DND-41 (cell line): ENCODE measurements at places on chromosomes 2 and 18.

GRCh38 chr2:173307293-173307692 is 47.4 kb upstream of the CDCA7 start:
- no peak for DNase-seq

DNA sequence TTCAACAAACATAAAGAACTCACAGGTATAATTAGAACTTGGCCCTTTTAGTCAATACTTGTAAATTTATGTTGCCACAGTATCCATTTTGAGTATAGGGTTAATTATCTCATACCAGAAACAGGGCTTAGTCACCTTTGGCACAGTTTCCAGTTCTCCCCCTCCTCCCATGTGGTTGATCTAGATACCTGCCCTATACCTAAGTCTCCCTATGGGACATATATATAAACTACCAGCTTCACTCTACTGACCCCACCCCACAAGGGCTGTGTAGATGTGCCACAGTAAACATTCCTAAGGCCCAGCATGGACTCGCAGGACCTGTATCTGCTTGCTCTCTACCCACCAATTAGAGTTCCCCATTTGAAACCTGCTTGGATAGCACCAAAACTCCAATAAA is 371.7 kb upstream of the RND3 start:
- DNase-seq: no peak

DNA sequence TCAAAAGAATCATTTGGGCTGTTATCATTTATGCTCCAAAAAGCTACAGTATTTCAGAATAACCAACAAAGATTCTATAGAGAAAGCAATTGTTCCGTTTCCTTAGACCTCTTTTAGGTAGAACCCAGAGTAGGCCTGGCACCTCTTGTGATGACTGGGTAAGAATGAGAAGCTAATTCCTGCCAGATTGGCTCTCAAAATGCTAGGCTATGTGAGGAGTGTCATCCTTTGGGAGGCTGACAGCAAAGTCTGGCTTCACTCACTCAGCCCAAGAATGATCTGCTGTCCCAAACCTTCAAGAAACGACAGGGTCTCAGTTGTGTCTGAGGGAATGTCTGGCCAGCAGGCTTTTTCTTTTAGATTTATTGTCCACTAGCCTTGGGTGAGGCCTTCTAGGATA is 4.5 kb downstream of the CERS6 start:
- DNase-seq: no peak

GRCh38 chr18:51361130-51361860 is 163.8 kb upstream of the MEX3C start:
- no peak for DNase-seq

GRCh38 chr2:217225596-217225995 is 365.7 kb upstream of the TNP1 start:
- DNase-seq: no peak

DNA sequence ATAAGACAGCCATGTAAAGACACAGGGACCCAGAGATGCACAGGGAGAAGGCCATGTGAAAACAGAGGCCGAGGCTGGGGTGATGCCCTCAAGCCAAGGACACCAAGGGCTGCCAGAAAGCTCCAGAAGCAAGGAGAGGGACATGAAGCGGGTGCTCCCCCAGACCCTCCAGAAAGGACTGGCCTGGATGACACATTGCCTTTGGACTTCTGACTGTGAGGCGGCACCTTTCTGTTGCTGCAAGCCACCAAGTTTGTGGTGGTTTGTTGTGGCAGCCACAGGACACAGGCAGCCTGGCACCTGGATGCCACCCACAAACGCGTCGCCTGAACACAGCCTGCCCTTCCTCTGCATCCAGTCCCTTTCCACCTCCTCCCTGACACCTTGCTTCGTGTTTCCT is 67.1 kb downstream of the RHOB start:
- no peak for DNase-seq

DNA sequence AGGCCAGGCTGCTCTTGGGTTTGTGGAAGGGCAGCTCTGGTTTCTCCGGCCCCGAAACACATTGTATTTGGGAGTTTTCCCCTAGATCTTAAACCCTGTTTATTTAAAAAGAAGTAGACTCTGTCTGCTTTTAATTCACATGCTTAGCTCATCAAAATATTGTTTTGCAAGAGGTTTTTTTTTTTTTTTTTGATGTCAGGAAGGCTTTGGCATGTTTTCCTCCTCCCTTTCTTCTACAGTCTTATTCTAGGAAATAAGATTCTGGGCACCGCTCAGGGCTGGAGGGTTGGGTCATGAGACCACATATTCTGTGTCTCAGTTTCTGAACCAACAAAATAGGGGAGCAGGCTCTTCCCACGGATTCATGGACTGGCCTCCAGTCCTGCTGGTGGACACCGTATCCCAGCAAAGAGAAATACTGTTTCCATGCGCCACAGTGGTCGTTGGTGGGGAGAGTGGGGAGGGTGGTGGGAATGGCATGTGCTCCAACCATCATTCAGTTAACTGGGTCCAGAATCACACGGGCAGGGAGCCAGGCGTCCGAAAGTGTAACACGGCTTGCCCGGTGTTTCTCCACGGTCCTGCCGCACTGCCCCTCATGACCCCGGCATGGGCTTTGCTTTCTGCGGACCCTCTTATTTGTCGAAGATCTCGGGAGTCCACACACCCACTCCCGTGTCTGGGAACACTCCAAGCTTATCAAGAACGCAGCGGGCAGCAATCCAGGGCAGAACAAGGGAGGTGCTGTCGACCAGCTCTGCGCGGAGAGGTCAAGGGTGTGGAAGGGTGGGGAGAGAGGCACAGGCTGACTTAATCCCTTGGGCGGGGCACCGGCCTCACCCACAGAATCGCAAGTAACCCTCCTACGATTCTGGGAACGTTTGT is 176.7 kb downstream of the GLI2 start:
- no peak for DNase-seq

GRCh38 chr2:68769586-68770270 is 35.1 kb downstream of the ARHGAP25 start:
- DNase-seq: no peak

- no peak for DNase-seq
Measured at GRCh38 chr18:75544496-75544895, 117.0 kb upstream of the SMIM21 start.

- no peak for DNase-seq
Measured at GRCh38 chr2:134372141-134372540, 118.3 kb downstream of the MGAT5 start.

GRCh38 chr18:11260961-11261461 is 111.6 kb upstream of the PIEZO2 start:
- DNase-seq: no peak

GRCh38 chr2:239462671-239463506 is 62.1 kb upstream of the HDAC4 start:
- no peak for DNase-seq

GRCh38 chr2:20348542-20348941 is 2.1 kb downstream of the PUM2 start:
- peak; percentile 50 for DNase-seq

GRCh38 chr18:59047321-59048047 is 92.2 kb upstream of the SEC11C start:
- DNase-seq: no peak

GRCh38 chr18:9436206-9436929 is 38.9 kb upstream of the RALBP1 start:
- no peak for DNase-seq

DNA sequence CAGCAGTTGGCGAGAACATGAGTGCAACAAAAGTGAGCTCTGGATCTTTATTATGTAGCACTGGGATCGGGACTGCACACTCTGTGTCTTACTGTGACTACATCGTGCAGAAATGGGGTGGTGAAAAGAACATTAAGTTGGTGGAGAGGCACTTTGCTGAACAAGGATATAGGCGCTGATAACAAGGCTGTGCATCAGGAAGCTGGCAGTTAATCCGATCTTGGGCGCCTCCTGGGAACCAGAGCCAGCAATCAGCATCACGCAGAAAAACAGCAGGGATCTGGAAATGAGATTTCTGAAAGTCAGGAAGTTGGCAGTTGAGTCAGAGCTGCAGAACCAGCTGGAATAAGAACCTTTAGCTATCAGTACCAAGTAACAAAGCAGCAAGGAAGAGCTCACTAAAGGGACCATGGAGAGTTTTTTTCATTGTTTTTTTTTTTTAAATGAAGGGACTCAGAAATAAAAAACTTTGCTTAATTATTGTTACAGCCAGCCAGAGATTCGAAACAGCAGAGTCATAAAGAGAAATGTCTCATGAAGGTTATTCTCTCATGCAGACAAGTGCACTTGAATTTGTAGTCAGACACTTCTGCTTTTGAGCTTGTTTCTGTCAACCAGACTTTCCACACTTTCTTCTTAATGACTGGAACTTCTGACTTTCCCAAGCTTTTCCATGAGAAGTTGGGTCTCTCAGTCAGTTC is 22.8 kb upstream of the MYO3B start:
- no peak for DNase-seq

- DNase-seq: no peak
Measured at GRCh38 chr18:57084331-57085271, 62.3 kb upstream of the BOD1L2 start.

DNA sequence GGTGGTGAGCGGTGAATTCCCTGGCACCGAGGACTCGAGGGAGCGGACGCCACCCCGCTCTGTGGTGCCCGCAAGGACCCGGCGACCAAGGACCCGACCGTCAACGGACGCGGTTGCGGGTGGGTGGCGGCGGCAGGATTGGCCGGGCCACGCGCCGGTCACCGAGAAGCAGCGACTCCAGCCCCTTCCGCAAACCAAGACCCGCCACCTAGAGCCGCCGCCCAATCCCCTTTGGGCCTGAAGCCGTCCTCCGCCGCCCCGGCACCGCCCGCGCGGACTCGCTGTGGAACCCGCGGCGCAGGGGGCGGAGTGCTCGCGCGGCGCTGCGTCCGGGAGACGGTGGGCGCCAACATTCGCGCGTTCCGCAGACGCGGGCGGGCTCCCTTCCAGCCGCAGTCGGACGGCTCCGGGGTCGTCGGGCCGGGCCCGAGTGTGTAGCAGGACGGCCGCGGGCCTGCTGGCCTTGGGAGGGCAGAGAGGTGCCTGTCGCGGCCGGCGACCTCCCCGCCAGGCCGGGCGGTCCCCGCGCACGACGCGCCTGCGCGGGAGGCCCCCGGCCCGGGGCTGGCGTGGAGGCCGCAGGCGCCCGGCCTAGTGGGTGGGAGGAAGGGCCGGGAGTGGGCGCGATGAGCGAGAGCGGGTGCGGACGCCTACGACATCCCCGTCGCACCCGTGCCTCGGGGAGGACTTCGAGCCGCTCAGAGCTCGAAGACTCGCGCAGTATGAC is at the start of the genes FAM228B and PFN4:
Gene FAM228B, plus strand, starts transcription at position 275 of the 727 bp plus-strand sequence. CDS start 893 bp downstream, outside the sequence.
Gene PFN4, minus strand, starts transcription at position 140 of the 727 bp plus-strand sequence. CDS start 799 bp downstream, outside the sequence.
- peak; percentile 83 for DNase-seq

GRCh38 chr2:166417669-166418068 is 41.9 kb upstream of the SCN9A start:
- no peak for DNase-seq

DNA sequence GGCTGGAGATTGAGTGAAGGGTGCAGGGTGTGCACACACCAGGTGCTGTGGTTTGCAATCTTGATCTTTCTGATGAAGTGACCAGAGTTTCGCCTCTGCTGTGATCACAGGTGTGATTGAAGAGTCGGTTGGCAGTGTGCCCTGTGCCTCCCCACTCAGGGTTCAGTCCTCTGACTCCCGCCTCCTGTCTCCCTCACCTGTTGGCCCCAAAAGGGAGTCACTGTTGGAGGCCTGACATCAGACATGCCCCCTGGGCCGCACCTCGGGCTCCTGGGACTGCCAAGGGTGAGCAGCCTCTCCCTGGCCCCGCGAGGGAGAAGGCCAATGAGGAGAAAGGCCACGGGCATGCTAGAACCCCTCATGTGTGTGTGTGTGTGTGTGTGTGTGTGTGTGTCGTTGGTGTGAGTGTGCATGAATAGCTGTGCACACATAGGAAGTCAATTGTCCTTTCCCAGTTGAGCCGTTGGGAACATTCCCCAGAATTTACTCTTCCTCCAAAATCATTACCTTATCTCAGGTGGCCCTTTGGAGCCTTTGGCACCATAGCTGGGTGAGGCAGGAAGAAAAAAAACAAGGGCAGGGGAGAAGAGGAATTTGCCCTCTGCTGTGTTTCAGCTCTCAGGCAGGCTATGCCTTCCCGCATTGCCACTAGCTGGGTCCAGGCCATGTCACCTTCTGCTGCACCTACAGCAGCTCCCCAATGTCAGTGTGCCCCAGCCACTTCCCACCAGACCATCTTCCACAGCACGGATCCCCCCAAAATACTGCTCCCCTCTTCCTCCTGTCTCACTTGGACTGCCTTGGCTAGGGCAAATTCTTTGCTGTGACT is 78.1 kb upstream of the LAPTM4A start:
- no peak for DNase-seq

- no peak for DNase-seq
Measured at GRCh38 chr2:143793381-143793780, 664.2 kb downstream of the ARHGAP15 start.

GRCh38 chr2:193272011-193272410 is 1077.3 kb upstream of the TMEFF2 start:
- no peak for DNase-seq

- no peak for DNase-seq
Measured at GRCh38 chr2:228426502-228427216, 245.2 kb upstream of the SPHKAP start.

GRCh38 chr18:709771-710170 is 2.7 kb downstream of the ENOSF1 start:
- DNase-seq: no peak

GRCh38 chr18:75805265-75805664 is 377.8 kb upstream of the SMIM21 start:
- no peak for DNase-seq

DNA sequence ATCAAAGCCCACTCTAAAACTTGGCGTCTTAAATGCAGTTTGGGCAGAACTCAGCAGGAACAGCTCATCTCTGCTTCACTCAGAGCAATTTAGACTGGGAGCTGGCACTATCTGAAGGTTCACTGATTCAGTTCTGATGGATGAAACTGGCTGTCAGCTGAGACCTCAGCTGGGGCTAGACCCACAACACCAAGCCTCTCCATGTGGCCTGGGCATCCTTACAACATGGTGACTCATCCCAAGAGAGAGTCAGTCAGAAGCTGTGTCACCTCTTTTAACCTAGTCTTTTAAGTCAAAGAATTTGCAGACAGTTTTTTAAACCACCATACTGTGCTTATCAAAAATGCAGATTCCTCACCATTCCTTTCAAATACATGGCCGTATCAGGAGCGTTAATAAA is 62.6 kb upstream of the ZNF397 start:
- DNase-seq: no peak

DNA sequence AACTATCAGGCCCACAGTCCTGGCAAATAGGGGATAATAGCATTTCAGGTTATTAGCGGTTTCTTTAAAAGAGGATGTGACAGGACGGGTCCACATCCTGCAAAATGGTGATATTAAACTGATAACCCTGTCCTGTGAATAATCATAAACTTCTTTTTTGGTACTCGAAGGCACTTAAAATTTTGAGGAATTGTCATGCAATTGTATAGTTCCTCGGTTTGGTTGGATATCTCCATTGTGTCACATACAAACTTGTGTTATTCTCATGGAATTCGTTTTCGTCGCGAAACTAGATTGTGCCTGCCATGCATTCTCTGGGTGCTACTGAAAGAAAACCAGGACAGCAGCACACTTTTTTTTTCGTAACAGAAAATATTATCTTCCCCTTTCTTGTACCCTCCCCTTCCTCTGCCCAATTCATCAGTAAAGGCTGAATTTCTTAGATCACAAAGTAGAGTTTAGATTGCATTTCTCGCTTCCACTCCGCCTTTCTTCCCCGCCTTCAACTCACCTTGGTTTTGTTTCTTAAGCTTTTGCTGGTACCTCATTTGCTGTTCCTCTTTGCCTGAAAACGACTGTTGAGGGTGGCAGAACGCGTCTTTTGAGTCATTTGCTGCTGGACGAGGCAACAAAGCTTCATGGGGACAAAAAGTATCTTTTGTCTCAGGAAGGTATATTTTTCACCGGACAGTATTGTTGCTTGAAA is 1.3 kb downstream of the CERS6 start:
- DNase-seq: no peak

- no peak for DNase-seq
Measured at GRCh38 chr2:78127424-78127823, 605.2 kb upstream of the LRRTM4 start.

- no peak for DNase-seq
Measured at GRCh38 chr2:105870858-105871257, 126.1 kb downstream of the NCK2 start.
